CD4-positive, alpha-beta T cell (primary cell): ENCODE measurements at places on chromosomes 11 and 22. TPM values are rescaled to one million over a fixed set of nuclear protein-coding genes. Genes with fewer than 3 reads are reported as not detected.

DNA sequence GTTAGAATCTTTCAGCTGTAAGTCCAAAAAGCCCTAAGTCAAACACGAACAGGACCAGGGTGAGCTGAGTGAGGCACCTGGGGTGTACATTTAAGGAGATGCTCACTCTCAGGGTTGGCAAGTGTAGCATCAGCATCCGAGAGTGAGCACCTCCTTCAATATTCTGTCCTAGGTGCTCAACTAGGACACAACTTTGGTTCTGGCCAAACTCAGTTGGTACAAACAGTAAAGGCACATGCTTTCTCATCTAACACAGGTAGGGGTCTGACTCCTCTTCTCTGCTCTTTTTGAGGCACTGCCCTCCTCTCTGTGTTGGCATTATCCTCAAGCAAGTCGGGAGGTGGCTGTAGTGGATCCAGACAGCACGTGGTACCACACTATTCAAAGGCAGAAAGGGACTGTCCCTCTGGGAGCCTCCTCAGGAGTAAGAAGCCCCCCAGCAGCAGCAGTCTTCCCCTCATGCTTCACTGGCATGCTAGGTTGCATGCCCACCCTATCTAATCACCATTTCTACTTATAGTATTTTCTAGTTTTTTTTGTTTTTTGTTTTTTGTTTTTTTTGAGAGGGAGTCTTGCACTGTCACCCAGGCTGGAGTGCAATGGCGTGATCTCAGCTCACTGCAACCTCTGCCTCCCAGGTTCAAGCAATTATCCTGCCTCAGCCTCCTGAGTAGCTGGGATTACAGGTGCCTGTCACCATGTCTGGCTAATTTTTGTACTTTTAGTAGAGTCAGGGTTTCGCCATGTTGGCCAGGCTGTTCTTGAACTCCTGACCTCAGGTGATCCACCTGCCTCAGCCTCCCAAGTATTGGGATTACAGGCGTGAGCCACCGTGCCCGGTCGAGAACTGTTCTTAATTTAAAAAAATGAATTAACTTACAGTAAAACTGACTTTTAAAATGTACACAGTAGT is 14.7 kb upstream of the MAPK1 start:
- no peak for DNase-seq

GRCh38 chr22:35230839-35231584 is 26.3 kb upstream of the HMGXB4 start:
- DNase-seq, result no peak

GRCh38 chr11:70109006-70109405 is 30.9 kb downstream of the ANO1 start:
- no peak for DNase-seq

GRCh38 chr11:125457814-125458343 is 38.2 kb downstream of the FEZ1 start:
- no peak for DNase-seq

DEFB131B gene
- not detected for total RNA-seq

SLC22A9 gene
- total RNA-seq, result not detected
